ENCODE measurements at places on chromosomes 4 and X.

DNA sequence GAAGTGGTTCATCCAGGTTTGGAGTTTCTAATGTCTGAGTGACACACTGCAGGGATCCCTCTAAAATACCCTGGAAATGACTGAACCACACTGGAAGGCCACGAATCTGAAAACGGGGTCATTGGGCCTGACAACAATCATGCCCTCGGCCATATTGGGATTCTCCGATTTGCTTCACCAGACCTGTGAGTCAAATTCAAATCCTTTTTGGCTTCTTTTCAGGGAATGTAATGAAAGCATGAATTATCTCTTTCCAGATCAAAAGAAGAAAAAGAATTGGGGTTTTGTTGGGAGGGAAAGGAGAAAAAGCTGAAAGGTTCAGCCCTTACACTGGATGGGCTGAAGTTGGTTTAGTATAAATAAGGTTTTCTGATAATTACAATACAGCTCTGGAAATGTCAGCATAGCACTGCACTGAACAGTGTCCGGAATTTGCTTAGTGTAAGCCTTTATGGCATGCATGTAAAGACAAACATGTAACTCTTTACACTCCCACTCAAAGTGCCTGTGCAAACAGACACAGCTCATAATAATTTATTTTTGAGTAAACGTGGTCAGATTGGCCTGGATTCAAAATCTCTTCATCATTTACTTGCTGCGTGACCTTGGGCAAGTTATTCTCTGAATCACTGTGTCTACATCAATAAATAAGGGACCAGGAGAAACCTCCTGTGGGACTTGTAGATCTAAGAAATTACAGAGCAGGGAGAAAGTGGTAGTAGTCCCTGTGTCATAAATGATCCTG, 21.4 kb downstream of the CT47C1 start:
- DNase-seq, result no peak

GRCh38 chr4:102759831-102760644, 730 bp downstream of the MANBA start:
- peak; percentile 60 for DNase-seq

DNA sequence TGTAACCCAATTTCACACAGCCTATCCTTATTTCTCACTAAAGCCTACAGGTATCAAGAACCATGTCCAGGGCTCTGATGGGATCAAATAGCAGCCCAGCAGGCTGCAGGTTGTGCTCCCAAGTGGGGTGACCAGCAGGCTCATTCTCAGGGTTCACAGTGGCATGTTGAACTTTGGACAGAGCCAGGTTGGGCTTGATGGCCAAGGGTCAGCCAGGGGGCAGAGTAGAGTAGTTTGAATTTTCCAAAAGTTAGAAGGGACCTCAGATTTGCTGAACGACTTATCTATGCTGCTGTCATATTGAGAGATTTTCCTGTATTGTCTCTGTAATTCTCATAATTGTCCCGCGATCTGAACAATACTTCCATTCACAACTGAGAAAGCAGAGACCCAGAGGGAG, 310.8 kb upstream of the BOD1L1 start:
- DNase-seq, result no peak

GRCh38 chrX:76148753-76149152, 24.1 kb upstream of the PBDC1 start:
- no peak for DNase-seq

GRCh38 chr4:161466316-161466715, 697.5 kb downstream of the FSTL5 start:
- no peak for DNase-seq

GRCh38 chr4:89413518-89413917, 105.9 kb upstream of the GPRIN3 start:
- DNase-seq, result no peak

GRCh38 chrX:42948723-42949657, 171.0 kb upstream of the PPP1R2C start:
- no peak for DNase-seq

DNA sequence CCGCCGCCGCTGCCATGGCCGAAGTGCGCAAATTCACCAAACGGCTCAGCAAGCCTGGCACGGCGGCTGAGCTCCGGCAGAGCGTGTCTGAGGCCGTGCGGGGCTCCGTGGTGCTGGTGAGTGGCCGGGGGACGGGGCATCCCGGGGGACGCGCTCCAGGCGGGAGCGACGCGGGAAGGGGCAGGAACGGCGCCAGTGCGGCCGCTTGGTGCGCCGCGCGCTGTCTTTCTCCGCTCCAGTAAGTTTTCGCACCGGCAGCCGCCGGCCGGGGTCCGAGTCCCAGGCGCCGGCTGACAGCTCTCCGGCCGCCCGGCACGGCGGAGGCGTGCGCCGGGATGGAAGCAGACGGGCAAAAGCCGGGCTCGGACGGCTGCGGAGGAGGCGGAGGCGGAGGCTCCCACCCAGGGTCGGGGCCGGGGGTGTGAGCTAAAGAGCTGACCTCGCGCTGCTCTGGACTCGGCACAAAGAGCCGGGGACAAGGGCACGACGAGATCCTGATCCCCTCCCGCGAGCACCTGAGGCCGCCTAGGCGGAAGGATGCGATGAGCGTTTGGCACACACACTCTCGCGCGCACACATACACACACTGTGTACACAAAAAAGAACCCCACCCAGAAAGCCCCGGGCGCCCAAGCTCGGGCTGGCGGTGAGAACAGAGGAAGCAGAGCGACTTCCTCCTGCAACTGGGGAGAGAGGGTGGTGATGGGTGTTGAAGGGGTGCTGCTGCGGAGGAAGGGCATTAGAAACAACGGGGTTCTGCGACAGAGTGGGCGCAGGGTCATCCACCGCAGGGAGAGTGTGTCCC, 545 bp downstream of the DOCK11 start:
- DNase-seq, result peak; percentile 60

DNA sequence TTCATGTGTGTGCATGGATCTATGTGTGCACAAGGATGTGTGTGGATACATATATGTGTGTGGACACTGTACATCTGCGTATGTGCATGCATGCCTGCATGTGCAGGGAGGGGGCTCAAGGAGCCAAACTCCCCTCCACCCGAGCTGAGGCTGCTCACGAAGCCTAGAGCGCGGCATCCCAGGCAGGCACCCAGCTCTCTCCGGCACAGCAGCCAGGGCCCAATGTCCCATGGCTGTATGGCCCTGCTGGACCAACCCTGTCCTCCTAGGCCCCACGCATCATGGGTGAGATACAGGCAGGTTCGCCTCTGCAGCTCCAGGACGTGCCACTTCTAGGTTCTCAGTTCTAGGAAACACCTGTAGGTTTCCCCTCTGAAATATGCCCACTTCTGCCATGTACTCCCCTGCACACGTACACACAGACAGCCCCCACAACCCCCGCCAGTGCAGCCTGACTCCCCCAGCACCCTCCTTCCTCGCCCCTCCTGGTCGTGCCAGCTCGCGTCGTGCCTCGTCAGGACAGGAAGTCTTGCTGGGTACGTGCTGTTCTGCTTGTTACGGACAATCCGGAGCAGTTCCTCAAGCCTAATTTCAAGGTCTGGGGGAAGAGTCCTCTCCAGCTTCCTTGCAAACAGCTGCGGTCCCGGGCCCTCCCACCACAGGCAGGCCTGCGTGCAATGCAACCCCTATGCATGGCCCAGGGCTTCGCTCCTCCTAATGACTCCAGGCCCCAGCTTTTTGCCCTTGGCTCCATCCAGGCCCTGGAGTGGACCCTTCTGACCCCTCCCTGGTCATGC, 3.2 kb upstream of the ADRA2C start:
- no peak for DNase-seq

DNA sequence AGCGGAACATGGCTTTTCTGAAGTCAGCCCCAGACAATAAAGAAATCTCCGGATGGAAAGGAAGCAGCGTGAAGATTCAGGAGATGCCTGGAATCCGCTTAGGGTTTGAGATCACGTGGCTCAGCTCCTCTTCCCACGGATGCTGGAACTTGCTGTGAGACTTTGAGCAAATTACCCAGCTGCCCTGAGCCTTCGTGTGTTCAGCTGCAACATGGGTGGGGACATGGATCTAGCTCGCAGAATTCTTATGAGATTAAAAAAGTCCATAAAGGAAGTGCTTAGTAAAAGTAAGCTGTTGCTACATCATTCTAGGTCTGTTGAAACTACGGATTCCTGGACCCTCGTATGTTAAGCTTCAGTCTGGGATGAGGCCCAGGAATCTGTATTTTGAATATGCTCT, 55.7 kb upstream of the STIM2 start:
- no peak for DNase-seq

DNA sequence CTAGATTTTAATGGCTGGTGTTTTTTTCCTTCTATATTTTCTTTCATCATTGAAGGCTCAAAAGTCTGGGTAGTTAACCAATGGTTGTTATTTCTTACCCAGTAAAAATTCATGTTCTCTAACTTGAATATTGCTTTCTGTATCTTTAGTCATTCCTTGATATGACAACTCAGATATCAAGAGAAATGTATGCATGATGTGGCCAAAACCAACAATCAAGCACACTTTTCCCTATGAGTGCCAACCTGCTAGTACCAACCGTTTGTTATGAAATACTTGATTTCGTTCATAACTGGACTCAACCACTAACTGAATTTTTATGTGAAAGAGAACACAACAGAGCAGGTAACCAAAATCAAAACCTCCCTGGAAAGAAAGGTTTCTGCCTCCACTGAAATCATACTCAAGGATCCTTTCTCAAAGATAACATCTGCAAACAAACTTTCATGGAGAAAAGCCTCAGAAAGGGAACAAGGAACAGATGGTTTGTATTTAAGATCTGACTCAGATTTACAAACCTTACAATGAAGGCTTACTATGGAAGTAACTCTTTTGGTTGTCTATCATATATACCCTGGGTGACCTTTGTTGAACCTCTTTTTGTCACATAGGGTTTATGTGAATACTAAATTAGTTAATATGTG, 8.3 kb upstream of the VEGFC start:
- DNase-seq, result no peak

- DNase-seq, result no peak
Observed at GRCh38 chrX:31658360-31658759, 586.5 kb upstream of the FTHL17 start.

- no peak for DNase-seq
Observed at GRCh38 chr4:140969296-140969695, 164.0 kb downstream of the RNF150 start.

- peak; percentile 29 for DNase-seq
Observed at GRCh38 chr4:4603592-4603991, 61.7 kb upstream of the STX18 start.

DNA sequence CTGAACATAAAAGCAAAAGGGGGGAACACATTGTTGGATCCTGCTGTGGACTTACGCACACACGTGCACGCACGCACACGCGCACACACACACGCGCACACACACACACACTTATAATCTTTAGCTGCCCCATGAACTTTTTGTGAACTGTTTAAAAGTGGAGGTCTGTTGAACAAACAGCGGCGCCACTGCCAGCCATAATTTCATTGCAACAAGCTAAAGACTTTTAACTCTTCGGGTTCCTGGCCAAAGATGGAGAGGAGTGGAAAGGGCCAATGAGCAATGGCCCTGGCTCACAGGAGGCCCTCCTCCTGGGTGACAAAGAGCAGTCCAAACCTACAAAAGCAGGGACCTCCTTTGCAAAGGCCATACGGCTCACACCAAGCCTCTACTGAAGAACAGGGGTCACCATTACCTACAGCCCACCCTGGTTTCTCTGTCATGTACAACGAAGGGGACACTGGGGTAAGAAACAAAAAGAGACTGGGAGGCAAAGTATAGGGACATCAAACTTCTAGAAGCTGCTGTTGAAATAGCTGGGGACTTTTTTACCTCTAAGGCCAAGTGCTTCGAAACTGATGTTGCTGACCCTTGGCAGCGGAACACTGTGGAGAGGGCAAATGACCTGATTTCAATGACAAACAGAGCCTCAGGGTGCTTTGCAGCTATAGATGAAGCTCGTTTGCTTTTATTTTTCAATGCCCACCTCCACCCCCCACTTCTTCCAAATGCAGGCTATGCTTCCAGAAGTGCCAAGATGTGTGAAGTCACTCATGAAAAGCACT, 16.7 kb downstream of the BCOR start:
- no peak for DNase-seq

- no peak for DNase-seq
Observed at GRCh38 chrX:57573754-57574153, 18.1 kb upstream of the ZXDB start.

- no peak for DNase-seq
Observed at GRCh38 chr4:137015426-137016409, 516.6 kb downstream of the PCDH18 start.

GRCh38 chr4:38466401-38466800, 197.6 kb upstream of the KLF3 start:
- DNase-seq, result no peak

GRCh38 chrX:17453788-17454187, 78.8 kb downstream of the NHS start:
- DNase-seq, result no peak

DNA sequence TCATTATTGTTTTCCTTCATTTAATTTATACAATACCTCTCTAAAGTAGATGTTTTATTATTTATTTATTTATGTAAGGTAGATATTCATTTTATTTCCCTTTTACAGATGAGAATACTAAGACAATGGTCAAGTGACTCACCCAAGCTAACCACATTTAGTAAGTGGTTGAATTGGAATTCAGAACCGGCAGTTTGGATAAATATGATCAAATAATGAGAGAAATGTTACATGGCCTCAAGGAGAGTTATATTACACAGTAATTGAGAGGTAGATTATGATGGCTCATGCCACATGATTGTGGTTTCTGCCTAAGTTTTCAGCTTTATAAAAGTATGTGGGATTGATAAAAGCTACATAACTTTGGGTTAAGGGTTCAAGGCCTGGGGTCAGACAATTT, 239.4 kb upstream of the BOD1L1 start:
- DNase-seq, result no peak

- peak; percentile 52 for DNase-seq
Observed at GRCh38 chr4:74623041-74623440, 171.3 kb downstream of the BTC start.

- no peak for DNase-seq
Observed at GRCh38 chr4:102263024-102263787, 82.1 kb downstream of the SLC39A8 start.

- DNase-seq, result peak; percentile 81
Observed at GRCh38 chr4:22434895-22435294, 81.0 kb downstream of the ADGRA3 start.

DNA sequence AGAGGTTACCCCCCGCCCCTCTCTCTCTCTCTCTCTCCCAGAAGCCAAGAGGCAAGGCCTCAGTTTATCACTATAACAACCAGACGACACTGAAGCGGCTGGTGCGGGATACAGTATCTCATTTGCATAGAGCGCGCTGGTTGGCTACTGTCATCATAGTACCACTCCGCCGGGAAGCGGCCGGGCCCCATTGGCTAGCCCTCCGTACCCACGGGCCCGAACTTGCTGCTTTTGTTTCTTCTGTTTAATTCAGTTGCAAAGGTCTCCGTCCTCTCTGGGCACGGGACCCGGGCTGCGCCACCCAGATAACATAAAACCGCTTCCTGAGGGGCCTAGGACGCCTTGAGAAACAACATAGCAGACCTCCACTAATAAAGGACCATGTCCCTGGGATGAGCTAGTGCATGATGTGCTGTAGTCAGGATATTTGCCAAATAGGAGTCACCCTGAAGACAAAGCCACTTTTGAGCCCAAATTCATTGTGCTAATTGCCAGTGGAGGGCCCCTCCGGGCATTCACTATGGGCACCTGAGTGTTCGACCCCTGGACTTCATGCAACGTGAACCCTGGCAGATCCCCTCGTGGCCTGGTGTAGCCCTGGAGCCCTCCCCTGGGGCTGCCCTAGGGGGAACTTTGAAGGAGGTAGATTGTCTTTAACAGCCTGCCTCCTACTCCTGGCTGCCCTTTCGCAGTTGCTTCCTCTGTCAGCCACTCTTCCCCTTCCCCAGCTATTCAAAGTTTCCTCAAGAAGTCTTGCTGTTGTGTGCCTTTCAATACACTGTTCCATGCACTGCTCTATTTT, at the start of gene PCYT1B:
Gene PCYT1B (minus strand): TSS at position 91 of the 802 bp plus-strand sequence. CDS start 242 bp downstream, outside the sequence.
- peak; percentile 97 for DNase-seq

GRCh38 chr4:153270361-153270760, 66.1 kb downstream of the TRIM2 start:
- no peak for DNase-seq

Data from islet precursor cell (in vitro differentiated cells).